ENCODE measurements at places on chromosomes 6 and 20. TPM values are rescaled to one million over a fixed set of nuclear protein-coding genes. Genes with fewer than 3 reads are reported as not detected.

GHRH gene
- total RNA-seq, result not detected

CLIC5 gene
- total RNA-seq, result not detected

STMND1 gene
- total RNA-seq, result not detected

MCCD1 gene
- not detected for total RNA-seq

KIF25 gene
- total RNA-seq, result not detected

GRM1 gene
- total RNA-seq, result not detected

OARD1 gene
- 22.9 TPM for total RNA-seq

BPIFB4 gene
- total RNA-seq, result not detected

TSPYL4 gene
- 6.7 TPM for total RNA-seq

DLK2 gene
- 28.4 TPM for total RNA-seq

IL17F gene
- total RNA-seq, result not detected

SAMD10 gene
- total RNA-seq, result 1.7 TPM

CYP39A1 gene
- 1.3 TPM for total RNA-seq

OOEP gene
- total RNA-seq, result 0.49 TPM

MTFR2 gene
- 8.1 TPM for total RNA-seq

C6orf15 gene
- 0.68 TPM for total RNA-seq

VGLL2 gene
- not detected for total RNA-seq

TRIM10 gene
- total RNA-seq, result not detected

PPP1R14C gene
- total RNA-seq, result 32.5 TPM

SLPI gene
- 9.1 TPM for total RNA-seq

MYB gene
- 0.42 TPM for total RNA-seq

ADGRF4 gene
- 2.8 TPM for total RNA-seq

Measured in foreskin keratinocyte (primary cell).